ENCODE measurements at places on chromosomes 7 and 10.

DNA sequence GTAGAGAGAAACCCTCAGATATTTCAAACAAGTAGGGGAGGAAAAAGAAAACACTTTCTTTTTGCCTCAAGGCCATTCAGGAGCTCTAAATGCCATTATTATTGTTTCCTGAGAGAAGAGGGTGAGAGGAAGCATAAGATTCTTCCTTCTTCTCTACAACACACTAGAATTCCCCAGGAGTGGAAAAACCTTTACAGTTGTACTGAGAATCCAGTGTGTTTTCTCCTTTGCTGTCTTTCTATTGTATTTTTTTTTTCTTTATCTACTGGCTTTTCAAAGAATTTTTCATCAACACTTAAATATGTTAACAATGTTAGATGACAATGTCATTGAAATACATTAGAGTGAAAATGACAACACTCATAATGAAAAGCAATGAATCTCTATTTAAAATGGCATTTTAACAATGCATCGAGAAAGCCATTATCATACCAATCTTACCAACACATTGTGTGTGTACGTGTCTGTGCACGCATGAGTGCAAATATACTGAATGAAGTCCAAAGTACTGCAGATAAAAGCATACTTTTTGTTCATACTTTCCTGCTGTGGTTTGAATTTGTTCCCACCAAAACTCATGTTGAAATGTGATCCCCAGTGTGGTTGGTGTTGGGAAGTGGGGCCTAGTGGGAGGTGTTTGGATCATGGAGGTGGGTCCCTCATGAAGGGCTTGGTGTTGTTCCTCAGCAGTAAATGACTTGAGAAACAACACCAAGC lies 24.2 kb upstream of the MACC1 start:
- no peak for DNase-seq

GRCh38 chr7:126750207-126750911 lies 502.4 kb downstream of the GRM8 start:
- no peak for DNase-seq

DNA sequence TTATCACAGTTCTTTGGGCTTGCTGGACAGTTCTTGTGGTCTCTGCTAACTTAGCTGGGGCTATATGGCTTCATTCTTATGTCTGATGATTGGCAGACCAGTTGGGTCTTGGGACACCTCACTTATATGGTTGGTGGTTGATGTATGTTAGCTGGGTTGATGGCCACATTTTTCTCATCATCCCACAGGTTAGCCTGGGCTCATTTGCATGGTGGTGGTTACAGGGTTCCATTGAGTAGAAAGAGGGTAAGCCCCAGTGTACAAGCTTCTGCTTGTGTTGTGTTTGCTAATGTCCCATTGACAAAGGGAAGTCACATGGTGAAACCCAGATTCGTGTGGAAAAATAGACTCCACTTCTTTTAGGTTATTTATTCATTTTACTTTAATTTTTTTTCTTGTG lies 40.6 kb downstream of the TMEM60 start:
- DNase-seq = no peak

DNA sequence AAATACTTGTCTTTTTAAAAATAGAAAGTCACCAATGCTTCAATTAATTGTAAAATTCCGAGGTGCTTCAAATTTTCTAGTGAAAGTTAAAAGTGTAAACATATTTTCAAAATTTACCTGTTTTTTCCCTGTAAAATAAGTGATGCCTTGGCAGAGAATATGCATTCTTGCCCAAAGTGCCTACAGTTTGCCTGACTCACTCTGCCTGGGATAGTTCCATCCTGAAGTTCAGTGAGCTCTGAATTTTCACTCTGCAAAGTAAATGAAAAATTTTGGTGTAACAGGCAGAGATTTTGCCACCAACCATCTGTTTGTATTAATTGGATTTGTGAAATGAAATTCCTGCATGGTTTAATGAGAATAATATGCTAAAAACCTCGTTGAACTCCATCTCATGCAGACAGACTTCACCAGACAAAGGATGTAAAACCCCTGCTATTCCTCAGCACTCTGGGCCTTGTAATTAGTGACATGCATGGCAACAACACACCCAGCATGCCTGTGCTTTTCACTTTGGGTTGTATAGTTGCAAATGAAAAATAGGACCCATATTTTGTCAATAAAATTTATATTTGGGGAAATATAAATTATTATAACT lies 117.4 kb upstream of the GNAI1 start:
- DNase-seq = no peak

DNA sequence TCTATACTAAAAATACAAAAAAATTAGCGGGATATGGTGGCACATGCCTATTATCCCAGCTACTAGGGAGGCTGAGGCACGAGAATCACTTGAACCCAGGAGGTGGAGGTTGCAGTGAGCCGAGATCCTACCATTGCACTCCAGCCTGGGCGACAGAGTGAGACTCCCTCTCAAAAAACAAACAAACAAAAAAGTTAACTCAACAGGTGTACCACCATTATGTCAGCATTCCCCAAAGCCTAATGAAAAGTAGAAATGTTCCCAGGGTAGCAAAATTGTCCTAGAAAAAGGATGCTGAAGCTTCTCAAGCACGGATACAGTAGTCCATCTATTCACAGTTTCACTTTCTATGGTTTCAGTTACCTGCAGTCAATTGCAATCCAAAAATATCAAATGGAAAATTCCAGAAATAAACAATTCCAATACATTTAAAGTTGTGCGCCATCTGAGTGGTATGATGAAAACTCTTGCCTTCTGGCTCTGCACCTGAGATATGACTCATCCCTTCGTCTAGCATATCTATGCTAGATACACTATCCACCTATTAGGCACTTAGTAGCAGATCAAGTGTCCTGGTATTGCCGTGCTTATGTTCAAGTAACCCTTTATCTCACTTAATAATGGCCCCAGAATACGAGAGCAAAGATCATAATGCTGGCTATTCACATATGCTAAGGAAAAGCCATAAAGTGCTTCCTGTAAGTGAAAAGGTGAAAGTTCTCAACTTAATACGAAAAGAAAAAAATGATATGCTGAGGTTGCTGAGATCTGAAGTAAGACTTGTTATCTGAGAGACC lies 37.2 kb upstream of the SLC35G1 start:
- DNase-seq = no peak

DNA sequence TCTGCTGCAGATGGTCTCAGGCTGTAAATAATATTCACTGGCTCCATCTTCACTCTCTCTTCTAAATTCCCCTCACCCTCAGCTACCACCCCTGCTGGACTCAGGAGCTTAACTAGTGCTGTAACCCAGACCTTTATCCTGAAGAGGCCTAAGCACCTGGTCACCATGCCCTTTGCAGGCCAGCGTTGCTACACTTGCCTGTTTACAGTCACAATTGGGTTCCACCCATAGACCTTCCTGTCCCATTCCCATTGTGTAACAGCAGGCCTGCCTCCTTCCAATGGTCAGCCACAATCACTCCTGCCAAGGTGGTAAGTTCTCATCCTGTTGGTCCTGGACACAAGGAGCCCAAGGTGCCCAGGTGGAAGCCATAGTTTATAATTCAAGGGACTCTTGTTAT lies 85.9 kb upstream of the IFRD1 start:
- DNase-seq = no peak

- DNase-seq = no peak
These were observed 32.2 kb downstream of the CSGALNACT2 start for GRCh38 chr10:43170491-43170890.

GRCh38 chr7:132609222-132609621 lies 33.0 kb upstream of the PLXNA4 start:
- DNase-seq = no peak

DNA sequence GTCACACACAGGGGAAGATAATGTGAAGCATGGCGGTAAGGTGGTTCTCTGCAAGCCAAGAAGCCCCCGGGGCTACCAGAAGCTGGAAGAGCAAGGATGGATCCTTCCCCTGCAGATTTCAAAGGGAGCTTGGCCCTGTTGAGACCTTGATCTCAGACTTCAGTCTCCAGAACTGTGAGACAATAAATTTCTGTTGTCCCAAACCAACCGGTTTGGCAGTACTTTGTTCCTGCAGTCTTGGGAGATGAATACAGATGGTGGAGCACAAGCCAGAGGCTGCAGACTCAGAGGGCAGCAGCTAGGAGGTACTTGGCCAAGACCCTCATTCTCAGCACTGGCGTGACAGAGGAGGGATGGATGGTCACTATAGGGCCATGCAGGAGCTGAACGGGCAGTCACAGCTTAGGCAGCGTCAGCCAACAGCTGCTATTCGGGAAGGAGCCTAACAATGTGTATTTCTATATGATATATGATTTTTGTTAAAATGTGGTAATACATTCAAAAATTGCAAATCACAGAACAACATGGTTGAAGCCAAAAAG lies 387.3 kb downstream of the TNS3 start:
- DNase-seq = no peak

- DNase-seq = no peak
These were observed 4.7 kb upstream of the NOS3 start for GRCh38 chr7:150986099-150986512.

DNA sequence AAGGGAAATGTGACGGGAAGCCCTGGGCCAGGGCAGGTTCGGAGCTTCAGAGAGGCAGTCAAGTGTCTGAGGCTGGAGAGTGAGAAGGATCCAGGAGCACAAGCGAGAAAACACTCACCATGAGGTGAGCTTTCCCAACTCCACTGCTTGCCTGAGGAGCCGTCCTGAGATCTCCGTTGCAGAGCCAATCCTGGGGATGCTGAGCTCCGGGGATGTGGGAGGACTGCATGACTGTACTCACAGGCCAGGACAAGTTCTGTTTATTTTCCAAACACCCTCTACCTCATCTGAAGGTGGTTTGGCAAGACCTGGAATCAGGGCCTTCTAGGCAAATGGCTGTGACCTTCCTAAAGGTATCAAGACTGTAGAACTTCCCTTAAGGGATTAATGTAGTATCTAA lies 38.7 kb downstream of the GLI3 start:
- DNase-seq = no peak

DNA sequence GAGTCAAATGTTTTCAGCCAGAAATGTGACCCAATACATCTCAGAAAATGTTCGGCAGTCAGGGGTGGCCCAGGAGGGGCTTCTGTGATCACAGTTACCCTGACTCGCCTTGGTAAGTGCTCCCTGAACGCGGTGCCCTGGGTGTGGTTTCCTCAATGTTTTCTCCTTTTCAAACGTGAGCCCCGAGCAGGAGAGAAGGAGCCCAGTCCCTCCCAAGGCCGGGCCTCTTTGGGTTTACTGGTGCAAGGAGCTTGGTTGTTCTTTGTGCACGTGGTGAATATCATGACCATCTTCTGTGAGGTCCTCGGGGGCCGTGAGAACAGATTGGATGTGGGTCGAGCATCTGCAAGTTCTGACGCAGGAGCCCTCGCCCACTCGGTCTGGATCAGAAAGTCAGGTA lies 55.8 kb upstream of the VIPR2 start:
- no peak for DNase-seq
